ENCODE measurements at places on chromosomes 12 and 14.

DNA sequence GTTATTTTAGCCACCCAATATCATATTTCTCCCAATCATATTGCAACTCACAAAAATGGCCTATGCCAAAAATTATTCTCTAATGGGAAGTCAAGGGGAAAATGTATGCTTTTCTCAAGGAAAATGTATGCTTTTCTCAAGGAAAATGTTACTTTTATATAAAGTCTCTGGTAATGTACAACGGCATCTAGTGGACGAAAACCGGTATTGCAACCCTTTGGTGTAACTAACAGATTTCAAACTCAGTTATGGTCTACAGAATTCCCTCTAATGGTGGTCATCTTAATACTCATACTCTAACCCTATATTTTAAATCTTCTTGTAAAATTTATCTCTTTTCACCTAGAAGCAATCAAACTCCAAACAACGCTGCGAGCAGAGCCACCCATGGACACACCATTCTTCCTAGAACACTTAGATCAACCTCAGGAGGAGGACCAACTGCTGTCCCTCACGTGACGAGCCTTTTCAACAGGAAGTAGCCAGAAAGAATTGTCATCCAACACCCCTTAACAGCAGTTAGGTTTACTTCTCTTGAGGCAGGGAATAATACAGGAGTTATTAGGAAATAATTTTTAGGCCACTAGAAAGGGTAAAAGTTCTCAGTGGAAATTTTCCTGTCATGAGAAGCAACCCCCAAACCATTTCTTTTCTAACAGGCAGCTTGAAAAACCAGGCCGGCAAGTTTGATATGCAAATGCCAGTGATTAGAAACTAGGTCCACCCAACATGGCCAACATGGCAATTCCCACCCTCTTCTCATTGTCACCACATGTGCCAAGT is 20.1 kb downstream of the APOBEC1 start:
- DNase-seq: no peak
- no peaks in the 10 kb centered on the region for H3K27me3 ChIP-seq
- peaks cover 3% of the 10 kb centered on the region for H3K36me3 ChIP-seq
- peak overlapping the region; percentile 15 for H3K27ac ChIP-seq

DNA sequence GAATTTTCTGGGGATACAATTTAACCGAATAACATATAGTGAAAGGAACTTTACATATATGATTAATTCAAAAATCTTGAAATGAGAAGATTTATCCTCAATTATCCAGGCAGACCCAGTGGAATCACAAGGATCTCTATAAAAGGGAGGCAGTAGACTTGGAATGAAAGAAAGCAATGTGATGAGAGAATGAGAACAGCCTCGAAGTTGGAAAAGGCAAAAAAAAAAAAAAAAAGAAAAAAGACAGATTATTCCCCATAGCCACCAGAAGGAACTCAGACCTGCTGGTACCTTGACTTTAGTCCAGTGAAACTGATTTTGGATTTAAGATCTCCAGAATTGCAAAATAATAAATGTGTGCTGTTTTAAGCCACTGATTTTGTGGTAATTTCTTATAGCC is 416.3 kb upstream of the OR4E1 start:
- H3K4me1 ChIP-seq: no peaks in the 10 kb centered on the region
- no peaks in the 10 kb centered on the region for H3K36me3 ChIP-seq
- no peaks in the 10 kb centered on the region for H3K27me3 ChIP-seq

GRCh38 chr12:125512541-125513298 is 447.5 kb downstream of the AACS start:
- no peak overlapping the region for H3K4me3 ChIP-seq
- no peaks in the 10 kb centered on the region for H3K27me3 ChIP-seq
- H3K4me1 ChIP-seq: no peaks in the 10 kb centered on the region
- no peak overlapping the region for H3K27ac ChIP-seq

- DNase-seq: no peak
- H3K4me1 ChIP-seq: no peaks in the 10 kb centered on the region
- H3K36me3 ChIP-seq: peaks cover 3% of the 10 kb centered on the region
- H3K27ac ChIP-seq: no peak overlapping the region
- H3K27me3 ChIP-seq: peaks cover 1% of the 10 kb centered on the region
Observed at GRCh38 chr12:76400136-76400535, 51.9 kb upstream of the BBS10 start.

GRCh38 chr14:49463146-49463545 is 123.0 kb downstream of the RPS29 start:
- no peaks in the 10 kb centered on the region for H3K27me3 ChIP-seq
- DNase-seq: no peak
- peaks cover 12% of the 10 kb centered on the region for H3K4me1 ChIP-seq

DNA sequence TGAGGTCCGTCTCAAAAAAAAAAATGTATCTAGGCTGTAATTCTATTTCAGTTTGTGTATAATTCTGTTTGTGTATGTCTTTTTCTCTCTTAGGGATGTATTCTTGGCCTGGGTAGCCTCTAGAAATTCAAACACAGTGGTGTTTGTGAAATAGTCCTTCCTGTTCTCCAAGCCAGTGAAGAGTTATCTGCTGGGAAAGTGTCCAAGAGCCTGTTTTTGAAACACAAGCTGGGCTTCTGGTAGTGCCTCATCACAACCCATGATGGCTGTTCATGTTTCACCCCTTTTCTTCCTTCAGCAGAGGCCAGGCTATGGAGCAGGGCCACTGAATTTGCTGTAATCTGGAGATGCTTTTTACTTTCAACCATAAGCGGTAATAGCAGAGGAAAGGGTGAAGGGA is 14.7 kb downstream of the METTL3 start:
- peak overlapping the region; percentile 38 for H3K27ac ChIP-seq
- peaks cover 3% of the 10 kb centered on the region for H3K4me1 ChIP-seq
- no peak for DNase-seq
- peaks cover 52% of the 10 kb centered on the region for H3K36me3 ChIP-seq

DNA sequence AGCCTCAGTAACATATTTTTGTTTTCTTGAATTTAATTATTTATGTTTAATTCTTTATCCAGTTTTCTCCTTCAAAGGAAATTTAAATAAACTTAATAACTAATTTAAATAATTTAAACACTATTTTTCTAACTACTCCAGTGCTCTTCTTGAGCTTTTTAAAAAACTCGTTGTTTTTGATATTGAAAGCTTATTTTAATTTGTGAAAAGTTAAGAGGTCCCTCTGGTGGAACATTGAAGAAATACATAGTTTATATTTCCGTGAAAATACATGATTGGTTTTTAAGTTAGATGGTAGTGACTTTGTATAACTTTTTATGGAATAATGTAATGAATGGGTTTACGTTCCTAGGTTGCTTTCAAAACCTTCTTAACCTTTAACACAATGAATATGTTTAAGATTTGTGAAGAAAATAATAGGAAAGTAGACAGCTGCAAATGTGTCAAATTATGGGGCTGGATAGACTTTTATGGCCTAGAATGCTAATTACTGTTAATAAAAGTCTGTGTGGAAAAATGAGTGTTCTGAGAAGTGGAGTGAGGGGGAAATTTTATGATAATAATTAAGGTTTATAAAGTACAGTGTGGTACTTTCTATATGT is 45.9 kb upstream of the MSRB3 start:
- DNase-seq: no peak
- no peaks in the 10 kb centered on the region for H3K4me1 ChIP-seq
- no peaks in the 10 kb centered on the region for H3K27me3 ChIP-seq
- H3K27ac ChIP-seq: no peak overlapping the region

GRCh38 chr12:55703901-55704761 is 3.6 kb downstream of the ITGA7 start:
- no peak overlapping the region for H3K4me3 ChIP-seq
- H3K27me3 ChIP-seq: peaks cover 21% of the 10 kb centered on the region
- H3K27ac ChIP-seq: no peak overlapping the region
- peaks cover 10% of the 10 kb centered on the region for H3K4me1 ChIP-seq
- no peak for DNase-seq
- peaks cover 7% of the 10 kb centered on the region for H3K36me3 ChIP-seq

All from endothelial cell (in vitro differentiated cells).